ENCODE measurements at places on chromosomes 12 and 14.
A peak's percentile ranks its signal among the peaks of the same experiment; 100 is the strongest.

DNA sequence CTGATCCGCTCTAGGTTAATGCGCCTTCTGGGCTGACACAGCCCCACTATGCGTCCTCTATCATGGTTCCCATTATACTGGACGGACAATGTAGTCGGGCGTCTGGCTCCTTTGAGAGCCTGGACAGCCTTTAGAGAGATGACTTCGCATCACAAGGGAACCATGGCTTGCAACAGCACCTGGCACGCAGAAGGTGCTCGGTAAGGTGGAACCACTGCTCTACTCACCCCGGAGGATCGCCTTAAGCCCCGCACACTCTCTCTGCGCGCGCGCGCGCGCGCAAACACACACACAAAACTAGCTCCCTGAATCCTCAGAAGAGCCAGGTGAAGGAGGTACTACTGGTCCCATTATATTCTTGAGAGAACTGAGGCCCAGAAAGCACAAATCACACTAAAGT is 7.1 kb downstream of the MAP3K12 start:
- DNase-seq = no peak

DNA sequence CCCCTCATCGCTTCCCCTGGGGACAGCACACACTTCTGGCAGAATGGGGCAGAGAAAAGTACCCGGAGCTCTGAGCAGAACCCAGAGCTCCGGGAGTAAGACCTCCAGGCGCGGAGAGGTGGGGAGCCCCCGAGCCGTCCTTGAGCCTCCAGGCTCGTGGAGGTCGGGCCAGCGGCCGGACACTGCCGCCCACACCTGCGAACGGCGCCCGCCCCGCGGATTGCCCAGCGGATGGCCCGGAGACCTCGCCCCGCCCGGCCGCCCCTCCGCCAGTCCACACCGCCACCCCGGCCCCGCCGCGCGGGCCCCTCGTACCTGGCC is 344 bp downstream of the SPTLC2 start:
- no peak for DNase-seq

DNA sequence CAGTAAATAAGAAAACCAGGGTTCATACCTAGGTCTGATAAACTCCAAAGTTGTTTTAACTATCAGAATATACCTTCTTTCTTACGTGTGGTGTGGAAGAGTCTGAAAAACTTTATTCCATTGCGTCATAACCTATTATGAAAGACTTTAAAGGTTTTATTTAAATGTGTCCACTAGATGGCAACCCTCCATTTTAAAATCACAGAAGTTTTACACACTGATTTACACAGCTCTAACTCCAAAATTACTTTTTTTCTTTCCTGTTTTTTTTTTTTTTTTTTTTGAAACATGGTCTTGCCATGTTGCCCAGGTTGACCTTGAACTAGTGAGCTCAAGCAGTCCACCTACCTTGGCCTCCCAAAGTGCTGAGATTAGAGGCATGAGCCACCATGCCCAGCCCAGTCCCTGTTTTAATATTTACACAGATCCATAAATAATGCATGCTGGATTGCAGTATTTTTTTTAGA is 17.3 kb upstream of the TMPRSS12 start:
- DNase-seq = peak; percentile 35

DNA sequence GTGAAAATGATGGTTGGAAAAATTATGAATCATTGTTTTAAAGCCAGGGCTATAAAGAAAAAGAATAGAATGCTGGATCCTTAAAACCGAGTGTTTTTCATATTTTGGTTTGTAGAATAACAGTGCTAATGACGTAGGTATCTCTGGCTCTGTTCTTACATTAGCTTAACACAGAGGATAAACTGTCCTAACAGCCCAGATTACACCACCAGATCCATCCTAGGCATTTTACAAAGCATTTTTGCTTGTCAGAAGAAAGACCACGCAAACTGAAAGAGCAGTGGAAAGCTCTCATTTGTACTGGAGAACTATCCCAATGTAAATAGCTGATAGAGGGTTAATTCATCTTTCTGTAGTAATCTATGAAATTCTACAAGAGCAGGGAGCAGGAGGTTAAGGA is 13.6 kb downstream of the IFT81 start:
- DNase-seq = no peak

DNA sequence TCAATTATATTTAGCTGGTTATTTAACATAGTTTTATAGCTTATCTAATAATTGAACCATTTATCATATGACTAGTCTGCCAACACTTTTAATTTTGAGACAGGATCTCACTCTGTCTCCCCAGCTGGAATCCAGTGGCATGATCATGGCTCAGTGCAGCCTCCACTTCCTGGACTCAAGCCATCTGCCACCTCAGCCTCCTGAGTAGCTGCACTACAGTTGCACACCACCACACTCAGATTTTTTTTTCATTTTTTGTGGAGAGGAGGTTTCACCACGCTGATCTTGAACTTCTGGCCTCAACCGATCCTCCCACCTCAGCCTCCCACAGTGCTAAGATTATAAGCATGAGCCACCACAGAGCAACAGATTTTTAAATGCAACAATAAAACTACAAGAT is 151.4 kb upstream of the MDGA2 start:
- no peak for DNase-seq

GRCh38 chr14:63840981-63841380 is 11.8 kb upstream of the SYNE2 start:
- no peak for DNase-seq

DNA sequence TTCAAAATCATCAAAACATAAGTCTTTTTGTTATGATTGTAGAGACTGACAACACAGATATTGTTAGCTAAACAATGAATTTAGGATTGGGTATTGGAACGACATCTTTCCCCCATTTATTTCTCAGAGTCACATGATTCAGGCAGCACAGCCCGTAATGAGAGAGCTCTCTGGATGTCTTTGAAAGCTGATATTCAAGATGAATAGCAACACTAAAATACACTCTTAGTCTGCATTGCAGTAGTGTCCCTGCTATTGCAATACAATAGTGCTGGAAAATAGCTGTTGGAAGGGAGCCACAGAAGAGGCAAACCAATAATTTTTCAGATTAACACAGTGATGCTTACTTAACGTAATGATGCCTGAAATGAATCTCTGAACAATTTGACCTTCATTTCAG is 9.9 kb downstream of the GTSF1 start:
- no peak for DNase-seq

GRCh38 chr14:33483541-33483940 is 467.3 kb downstream of the EGLN3 start:
- no peak for DNase-seq

DNA sequence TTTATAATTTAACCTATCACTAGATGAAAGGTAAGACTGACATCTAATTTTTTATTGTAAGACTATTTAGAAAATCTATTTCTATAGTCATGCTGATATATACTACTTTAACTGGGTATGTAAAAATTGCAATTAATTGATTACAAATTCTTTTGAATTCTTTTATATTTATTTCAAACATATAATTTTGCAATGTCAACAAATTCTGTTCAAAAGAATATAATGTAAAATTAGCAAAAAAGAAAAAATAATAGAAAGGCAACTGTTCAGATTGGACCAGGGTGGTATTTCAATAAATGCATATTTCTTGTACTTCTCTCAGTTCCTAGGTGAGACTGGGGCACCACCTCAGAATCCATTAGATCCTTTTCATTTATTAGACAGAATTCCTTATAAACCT is 1053.5 kb upstream of the FBXO33 start:
- DNase-seq = no peak

- no peak for DNase-seq
These were observed 5.6 kb upstream of the LIN7A start for GRCh38 chr12:80943338-80943737.

GRCh38 chr12:24134092-24134491 is 184.6 kb upstream of the SOX5 start:
- DNase-seq = no peak
